Aorta (tissue), 5 donors: ENCODE measurements at places on chromosomes 12 and 14. TPM values are rescaled to one million over a fixed set of nuclear protein-coding genes. Genes with fewer than 3 reads are reported as not detected.

Gene KCNC2
- not detected for total RNA-seq

- no peaks in the 10 kb centered on the region for H3K36me3 ChIP-seq
- no peak for DNase-seq
- no peak overlapping the region for H3K4me3 ChIP-seq
- H3K27me3 ChIP-seq = no peaks in the 10 kb centered on the region
- H3K27ac ChIP-seq = no peak overlapping the region
Observed at GRCh38 chr12:50953047-50953446, 703 bp downstream of the HIGD1C start.

Gene GPR68
- total RNA-seq = 0.84 TPM

GRCh38 chr12:111761099-111761498, 5.6 kb upstream of the ALDH2 start:
- H3K36me3 ChIP-seq = no peaks in the 10 kb centered on the region
- no peak overlapping the region for H3K4me3 ChIP-seq
- H3K4me1 ChIP-seq = no peaks in the 10 kb centered on the region
- no peak for DNase-seq
- no peak overlapping the region for H3K27ac ChIP-seq

DNA sequence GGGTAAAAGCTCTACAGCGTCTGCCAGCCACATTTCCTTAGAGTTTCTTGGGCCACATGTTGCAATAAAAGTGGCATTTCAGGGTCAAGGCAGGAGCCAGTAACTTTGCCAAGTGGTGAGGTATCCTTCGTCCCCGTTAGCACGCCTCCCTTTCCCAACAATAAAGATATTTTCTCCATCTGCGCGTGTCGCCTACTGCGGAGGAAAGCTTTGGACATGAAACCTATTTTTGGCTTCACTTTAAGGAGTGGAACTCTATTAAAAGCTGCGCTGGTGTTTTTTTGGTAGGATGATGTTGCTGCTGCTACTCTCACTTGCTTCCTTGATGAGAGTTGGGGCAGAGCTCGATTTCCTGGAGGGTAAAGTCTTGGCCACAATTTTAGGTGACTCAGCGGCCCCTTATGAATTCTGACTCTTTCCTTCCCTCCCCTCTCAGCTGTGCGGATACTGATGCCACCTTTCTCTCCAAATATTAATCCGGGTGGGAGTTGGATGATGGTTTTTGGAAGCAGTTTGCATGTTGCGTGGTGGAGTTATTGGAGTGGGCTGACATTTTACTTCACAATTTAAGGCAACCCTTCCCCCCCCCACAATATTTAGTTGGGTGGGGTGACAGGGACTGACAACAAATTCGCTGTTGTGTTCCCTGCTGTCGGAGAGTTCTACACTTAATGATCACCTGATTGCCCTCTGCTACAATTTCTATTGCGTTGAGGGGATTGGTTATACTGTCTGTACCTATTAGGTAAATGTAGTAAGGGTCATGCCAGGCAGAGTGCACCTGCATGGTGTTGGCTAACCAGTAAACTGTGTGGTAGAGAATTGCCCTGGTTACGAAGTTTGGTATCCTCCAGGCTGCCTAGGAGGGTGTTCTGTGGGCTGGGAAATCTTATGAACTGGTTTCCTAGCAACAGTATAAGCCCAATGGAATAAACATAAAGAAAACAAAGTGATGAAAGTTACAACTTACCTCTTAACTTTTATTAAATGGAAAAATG, 1.1 kb downstream of the CCDC91 start:
- no peaks in the 10 kb centered on the region for H3K27me3 ChIP-seq
- H3K4me1 ChIP-seq = peaks cover 3% of the 10 kb centered on the region
- peak overlapping the region; percentile 78 for H3K27ac ChIP-seq
- H3K4me3 ChIP-seq = peak overlapping the region; percentile 65

Gene SPTB
- 7.9 TPM for total RNA-seq

DNA sequence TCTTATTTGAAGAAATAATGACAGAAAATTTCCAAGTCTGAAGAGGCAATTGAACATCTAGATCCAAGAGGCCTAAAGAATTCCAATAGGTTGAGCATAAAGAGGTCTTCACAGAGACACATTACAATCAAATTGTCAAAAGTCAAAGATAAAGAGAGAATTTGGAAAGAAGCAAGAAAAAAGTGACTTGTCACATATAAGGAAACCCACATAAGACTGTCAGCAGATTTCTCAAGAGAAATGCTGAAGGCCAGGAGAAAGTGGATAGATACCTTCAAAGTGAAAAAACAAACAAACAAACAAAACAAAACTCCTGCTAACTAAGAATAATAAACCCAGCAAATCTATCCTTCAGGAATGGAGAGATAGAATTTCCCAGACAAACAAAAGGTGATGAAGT, 118.1 kb upstream of the LGR5 start:
- no peaks in the 10 kb centered on the region for H3K27me3 ChIP-seq
- DNase-seq = no peak
- H3K36me3 ChIP-seq = no peaks in the 10 kb centered on the region
- no peaks in the 10 kb centered on the region for H3K4me1 ChIP-seq

GRCh38 chr14:99605299-99605961, 1.4 kb upstream of the CCDC85C start:
- peak; percentile 86 for DNase-seq
- no peaks in the 10 kb centered on the region for H3K27me3 ChIP-seq
- peak overlapping the region; percentile 74 for H3K4me3 ChIP-seq
- no peaks in the 10 kb centered on the region for H3K36me3 ChIP-seq
- no peaks in the 10 kb centered on the region for H3K4me1 ChIP-seq

DNA sequence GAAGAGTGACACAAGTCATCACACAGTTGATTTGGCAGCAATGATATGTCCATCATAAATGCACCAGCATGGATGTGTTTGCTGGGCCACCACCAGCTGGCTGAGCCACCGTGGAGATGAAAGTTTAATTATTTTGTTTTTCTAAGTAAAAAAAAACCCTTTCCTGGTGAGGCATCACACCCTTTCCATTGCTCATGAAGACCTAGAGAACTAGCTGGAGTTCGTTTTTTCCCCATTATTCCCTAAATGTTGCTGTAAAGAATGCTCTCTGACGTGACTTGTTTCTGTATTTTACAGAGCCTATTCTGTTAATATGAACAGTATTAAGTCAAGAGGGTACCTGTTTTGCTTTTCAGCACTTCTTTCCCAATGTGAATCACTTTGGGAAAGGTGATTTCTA, 257.9 kb downstream of the MSRB3 start:
- no peak for DNase-seq
- no peak overlapping the region for H3K4me3 ChIP-seq
- no peaks in the 10 kb centered on the region for H3K36me3 ChIP-seq
- H3K27ac ChIP-seq = peak overlapping the region; percentile 48

Gene YEATS4
- 8.5 TPM for total RNA-seq

GRCh38 chr14:67694791-67695393, 672 bp downstream of the RDH11 start:
- no peaks in the 10 kb centered on the region for H3K27me3 ChIP-seq
- peak; percentile 86 for DNase-seq
- no peaks in the 10 kb centered on the region for H3K4me1 ChIP-seq
- peaks cover 3% of the 10 kb centered on the region for H3K36me3 ChIP-seq

DNA sequence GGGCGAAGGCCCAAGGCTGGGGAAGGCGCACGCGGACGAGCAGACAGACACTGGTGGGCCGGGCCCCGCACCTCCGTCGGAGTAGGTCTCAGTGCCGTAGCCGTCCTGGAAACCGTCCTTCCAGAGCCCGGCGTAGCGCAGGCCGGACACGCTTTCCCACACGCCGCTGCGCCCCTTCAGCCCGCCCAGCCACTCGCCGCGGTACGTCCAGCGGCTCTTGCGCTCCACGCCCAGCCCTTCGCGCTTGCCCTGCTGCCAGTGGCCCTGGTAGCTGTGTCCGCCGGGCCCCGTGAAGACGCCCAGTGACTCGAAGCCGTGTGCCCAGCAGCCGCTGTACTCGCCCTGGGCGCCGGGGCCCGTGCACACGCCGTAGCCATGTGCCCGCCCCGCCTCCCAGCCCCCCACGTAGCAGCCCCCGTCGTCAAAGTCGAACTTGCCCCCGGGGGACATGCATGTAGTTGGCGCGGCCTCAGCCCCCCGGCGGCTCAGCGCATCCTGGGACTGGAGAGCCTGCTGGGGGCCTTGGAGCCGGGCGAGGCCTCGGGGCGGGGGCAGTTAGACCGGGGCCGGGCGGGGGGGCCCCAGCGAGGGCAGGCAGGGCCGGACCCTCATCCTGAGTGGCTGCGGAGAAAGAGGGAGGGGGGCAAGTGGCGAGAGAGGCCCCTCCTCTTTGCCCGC, 1.4 kb downstream of the JPH4 start:
- no peak for DNase-seq
- H3K27me3 ChIP-seq = no peaks in the 10 kb centered on the region
- no peaks in the 10 kb centered on the region for H3K36me3 ChIP-seq
- H3K4me3 ChIP-seq = no peak overlapping the region
- no peaks in the 10 kb centered on the region for H3K4me1 ChIP-seq
